ENCODE measurements at places on chromosomes 1 and 21.

- no peak for DNase-seq
These were observed 34.5 kb downstream of the EPS15 start for GRCh38 chr1:51484591-51484990.

DNA sequence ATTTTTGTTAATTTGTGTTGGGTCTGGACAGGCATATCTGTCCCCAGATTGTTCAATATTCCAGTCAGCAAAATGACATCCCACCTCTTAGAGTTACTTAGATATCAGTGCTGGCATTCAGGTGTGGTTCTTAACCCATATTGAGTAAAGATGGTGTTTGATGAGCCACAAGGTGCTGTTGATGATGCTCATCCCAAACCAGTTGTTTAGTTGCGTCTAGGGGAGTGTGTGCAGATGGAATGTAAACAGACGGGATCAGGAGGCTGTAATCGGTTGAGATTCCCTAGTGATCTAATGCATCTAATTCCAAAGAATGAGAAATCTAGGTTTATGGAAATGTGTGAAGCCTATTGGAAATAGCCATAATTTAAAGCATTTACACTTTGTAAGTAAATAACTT is 1.1 kb downstream of the HOOK1 start:
- no peak for DNase-seq

GRCh38 chr1:25468033-25468432 is 37.3 kb downstream of the MACO1 start:
- DNase-seq = no peak

GRCh38 chr1:245336149-245336983 is 181.6 kb downstream of the KIF26B start:
- DNase-seq = no peak

DNA sequence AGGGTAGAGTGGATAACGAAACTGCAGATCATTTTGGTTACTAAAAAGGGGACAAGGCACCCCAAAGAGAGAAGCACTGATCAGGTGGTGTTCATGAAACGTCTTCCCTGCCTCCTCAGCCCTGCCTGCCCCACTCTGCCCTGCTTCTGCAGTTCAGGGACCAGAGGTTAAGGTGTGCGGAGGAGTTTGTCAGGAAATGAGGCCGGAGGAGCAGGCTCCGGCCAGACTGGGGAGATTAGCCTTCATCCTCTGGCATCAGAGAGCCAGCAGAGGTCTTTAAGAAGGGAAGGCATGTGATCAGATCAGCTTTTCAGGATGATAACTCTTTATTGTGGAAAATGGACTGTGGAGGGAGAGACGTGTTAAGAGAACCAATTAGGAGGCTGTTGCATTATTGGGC is 291.9 kb upstream of the NR5A2 start:
- DNase-seq = no peak
